ENCODE measurements at places on chromosomes 7 and 10.

GRCh38 chr10:77828377-77828776, 98.2 kb downstream of the DLG5 start:
- DNase-seq: no peak

DNA sequence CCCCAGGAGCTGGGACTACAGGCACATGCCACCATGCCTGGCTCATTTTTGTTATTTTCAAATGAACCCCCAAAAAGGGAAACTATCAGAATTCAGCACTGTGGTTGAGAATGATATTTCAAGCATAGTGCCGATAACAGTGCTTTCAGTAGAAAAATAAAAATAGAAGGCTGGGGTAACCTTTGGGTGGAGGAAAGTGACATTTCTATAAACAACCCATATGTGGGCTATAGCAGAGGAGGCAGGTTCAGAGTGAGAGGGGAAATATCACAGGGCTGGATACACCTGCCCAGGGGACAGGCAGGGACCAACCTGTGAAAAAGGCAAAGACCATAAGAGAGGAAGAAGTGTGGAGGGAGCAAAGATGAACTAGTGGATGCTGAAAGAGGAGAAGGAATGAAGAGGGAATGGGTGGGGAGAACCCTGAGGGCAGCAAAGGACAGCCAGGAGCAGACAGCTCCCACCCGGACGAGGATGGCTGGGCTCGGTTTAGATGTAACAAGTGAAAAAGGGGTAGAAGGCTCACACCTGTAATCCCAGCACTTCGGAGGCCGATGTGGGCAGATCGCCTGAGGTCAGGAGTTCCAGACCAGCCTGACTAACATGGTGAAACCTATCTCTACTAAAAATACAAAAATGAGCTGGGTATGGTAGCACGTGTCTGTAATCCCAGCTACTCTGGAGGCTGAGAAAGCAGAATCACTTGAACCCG, 56.5 kb downstream of the MAP3K8 start:
- DNase-seq: no peak

- no peak for DNase-seq
Measured at GRCh38 chr10:78950656-78951587, 117.8 kb upstream of the ZMIZ1 start.

GRCh38 chr7:112484671-112485167, 3.9 kb downstream of the LSMEM1 start:
- peak; percentile 91 for DNase-seq

DNA sequence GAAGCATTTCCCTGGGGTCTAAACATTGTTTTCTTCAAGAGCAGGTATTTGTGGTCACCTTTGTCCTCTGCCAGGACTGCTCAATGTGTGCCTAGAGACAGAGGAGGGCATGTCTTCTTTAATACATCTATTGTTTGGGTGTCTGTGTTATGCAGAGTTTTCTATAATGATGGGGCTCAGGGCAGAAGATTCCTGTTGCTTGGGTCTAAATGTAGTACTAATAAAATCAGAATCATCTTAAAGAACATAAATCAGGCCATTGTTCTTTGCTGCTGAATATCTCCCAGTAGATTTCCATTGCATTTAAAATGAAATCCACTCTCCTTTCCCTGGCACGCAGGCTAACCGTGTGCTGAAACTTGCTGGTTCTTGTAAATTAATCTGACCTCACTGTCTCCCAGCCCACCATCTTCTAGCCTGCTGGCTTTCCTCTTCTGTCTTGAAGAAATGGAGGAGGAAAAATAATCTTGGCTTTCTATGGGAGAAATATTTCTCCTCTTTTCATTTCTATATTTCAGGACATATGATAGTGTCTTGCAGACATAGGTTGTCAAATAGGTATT, 1396.8 kb downstream of the GATA3 start:
- no peak for DNase-seq

GRCh38 chr10:29344073-29344820, 55.4 kb downstream of the LYZL1 start:
- DNase-seq: peak; percentile 73

- peak; percentile 26 for DNase-seq
Measured at GRCh38 chr7:19772841-19773760, at the start of gene TMEM196. Gene TMEM196, minus strand, starts transcription at chr7:19773617. Its CDS starts 921 bp downstream, at chr7:19772696.

DNA sequence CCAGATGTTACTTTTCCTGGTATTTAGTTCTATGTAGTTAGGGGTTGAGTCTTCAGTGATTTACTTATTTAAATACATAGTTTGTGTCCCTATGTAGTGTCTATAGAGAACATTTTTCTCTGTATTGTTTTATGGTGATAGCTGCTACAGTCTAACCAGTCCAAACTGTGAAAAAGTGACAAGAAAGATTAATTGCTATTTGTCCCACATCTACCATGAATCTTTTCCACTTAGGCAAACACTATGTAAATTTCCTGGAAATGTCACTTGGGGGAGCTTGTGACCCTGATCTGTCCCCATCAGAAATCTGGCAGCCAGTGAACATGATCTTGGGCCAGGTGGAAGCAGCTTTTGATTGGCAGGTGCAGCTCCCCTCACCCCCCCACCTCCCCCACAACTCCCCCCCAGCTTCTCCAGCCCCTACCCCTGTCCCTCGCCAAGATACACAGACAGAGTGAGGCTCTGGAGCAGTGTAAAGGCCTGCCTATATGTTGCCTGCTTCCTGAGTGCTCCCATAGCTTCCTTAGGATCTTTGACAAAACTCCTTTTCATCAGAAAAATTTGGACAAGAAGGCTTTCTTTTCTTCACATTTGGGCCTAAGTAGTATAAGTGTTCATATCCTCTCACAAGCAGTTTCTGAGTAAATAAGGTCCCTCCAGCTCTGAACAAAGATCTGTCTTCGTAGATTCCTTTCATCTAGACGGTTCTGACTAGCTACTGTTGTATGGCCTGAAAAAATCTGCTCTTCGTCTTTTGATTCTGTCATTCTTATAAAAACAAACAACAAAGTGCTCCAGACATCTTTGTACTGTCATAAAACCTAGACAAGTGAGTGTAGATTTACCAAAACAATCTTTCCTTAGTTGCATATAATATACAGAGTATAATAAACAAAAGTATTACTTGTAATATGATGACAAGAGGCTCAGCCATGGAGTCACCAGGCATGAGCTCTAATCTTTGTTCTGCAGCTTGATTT, 31.5 kb upstream of the SLC13A1 start:
- DNase-seq: peak; percentile 22

GRCh38 chr10:102009801-102010425, 46.1 kb downstream of the ARMH3 start:
- peak; percentile 97 for DNase-seq

- DNase-seq: peak; percentile 28
Measured at GRCh38 chr7:46301677-46302076, 380.6 kb upstream of the IGFBP3 start.

DNA sequence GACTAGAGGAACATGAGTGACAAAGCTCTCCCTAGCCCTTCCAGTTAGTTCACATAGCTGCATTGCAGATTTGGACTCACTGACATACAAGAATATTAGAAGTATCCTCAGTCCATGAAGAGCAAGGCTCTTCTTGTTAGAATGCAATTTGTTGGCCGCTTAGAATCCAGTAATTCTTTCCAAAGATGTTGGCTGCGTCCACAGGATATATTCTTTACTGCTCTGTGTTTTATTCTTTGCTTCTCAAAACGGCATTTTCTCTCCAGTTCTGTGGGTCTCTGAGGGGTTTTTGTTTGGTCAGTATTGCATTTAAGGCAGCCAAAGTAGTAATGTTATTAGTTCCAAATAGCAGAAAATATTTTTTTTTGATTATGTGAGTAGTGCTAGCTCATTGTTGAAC, 588.6 kb downstream of the DNAJB9 start:
- DNase-seq: no peak

DNA sequence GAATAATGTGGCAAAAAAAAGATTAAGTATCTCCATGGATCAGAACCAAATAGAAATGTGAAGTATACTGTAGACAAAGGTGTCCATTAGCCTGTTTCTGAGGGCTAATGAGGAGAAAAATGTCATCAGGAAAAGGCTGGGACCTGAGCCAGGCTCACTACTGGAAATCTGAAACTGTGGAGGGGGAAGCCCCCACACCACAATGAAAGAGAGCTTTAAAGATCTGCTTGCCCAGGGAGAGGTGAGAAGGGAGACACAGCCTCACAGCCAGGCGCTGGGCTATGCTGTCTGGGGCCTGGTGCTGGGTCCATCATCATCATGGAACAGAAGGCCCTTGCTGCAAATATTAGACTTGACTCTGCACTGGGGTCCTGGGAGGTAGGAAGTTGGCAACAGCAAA, 90.4 kb downstream of the OSBPL3 start:
- DNase-seq: no peak

DNA sequence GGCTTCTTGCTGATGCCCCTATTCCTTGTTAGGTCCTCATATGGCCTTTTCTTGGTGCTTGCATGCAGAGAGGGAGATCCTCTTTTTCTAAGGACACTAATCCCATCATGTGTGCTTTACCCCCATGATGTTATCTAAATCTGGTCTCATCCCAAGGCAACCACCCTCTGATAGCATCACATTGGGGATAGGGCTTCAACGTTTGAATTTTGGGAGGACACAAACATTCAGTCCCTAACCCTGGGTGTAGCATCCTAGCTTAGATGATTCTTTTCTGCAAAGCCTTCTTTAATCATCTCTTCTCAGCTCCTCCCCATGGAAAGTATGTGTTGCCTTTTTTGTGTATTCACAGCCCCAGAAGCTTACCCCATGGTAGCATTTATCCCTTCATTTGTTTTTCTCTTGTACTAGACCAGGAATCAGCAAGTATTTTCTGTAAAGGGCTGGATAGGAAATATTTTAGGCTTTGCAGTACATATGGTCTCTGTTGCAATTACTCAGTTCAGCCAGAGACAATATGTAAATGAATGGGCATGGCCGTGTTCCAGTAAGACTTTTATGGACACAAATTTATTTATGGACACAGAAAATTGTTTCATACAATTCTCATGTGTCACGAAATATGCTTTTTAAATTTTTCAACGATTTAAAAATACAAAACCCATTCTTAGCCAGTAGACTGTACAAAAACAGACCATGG, 101.5 kb upstream of the CSTF2T start:
- DNase-seq: no peak

- DNase-seq: no peak
Measured at GRCh38 chr7:44172352-44172751, 16.9 kb downstream of the GCK start.

DNA sequence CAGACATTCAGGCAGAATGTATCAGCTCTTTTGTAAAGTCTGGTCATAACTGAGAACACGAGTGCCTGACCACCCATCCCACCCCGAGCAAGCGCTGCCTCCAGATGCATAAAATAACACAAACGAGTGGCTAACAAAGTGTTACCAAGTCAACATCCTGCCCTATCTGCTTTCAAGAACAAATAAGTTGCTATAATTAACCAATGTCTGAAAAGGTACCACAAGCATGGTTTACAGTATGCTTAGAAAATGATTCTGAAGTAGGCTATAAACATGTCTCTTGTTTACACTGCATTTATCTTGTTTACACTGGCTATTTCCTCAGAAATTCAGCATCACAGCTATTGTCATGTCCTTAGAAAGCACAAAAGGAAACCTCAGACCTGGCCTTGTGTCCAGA, 49.5 kb downstream of the PIK3AP1 start:
- DNase-seq: no peak

- no peak for DNase-seq
Measured at GRCh38 chr10:13859979-13860654, 273.4 kb downstream of the PRPF18 start.

- DNase-seq: no peak
Measured at GRCh38 chr7:139946533-139946932, 116.2 kb downstream of the PARP12 start.

DNA sequence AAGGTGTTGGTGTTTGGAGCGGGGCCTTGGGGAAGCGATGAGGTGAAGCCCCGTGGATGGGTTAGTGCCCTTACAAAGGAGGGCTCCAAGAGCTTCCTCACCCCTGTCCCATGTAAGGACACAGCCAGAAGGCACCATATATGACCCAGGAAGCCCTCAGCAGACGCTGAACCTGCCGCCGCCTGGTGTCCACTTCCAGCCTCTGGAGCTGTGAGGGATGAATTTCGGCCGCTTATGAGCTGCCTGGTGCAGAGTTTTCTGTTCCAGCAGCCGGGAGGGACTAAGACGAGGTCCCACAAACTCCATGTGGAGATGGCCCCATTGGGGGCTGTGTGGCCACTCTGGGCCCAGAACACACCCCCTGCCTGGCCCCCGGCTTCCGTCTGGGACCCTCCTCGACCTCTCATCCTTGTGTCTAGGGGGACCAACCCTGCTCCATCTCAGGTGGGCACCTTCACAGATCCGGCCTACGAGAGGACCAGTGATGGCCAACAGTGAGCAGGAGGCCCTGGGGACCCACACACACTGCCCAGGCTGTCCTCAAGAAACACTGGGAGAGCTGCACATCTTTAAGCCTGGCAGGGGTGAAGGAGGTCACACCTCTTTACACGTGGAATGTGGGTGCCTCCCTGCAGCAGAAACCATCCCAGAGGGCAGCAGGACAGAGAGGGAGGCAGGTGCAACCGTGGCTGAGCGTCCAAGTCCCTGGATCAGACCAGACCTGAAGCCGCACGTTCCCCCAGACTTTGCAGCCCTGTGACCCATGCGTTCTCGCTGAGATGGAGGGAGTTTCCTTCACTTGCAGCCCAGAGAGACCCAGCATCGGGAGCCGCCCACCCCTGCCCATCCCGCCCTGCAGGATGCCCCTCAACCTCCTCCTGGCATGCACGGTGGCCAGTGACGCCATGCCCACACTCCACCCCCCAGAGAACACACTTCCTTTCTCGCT, 96.1 kb downstream of the PDGFA start:
- no peak for DNase-seq

GRCh38 chr10:126421756-126422256, 33.5 kb upstream of the ADAM12 start:
- peak; percentile 98 for DNase-seq

DNA sequence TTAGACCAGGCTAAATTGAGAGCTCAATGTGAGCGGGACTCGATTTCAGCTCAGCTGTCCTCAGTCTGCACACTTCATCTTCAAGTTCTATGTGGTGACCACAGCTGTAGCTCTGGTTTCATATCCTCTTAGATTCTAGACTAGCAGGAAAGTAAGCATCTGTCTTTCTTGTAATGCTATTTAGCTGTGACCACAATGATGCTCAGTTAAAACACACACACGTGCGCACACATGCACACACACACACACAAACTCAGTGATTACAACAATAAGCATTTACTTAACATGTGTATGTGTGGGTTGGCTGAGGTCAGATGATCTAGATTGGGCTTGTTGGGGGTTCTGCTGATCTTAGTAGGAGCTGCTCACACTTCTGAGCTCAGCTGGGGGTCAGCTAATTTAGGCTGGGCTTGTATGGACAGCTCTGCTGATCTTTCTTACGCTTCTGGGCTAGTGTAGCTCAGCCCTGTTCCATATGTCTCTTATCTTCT, 82.5 kb downstream of the ZNF365 start:
- no peak for DNase-seq

DNA sequence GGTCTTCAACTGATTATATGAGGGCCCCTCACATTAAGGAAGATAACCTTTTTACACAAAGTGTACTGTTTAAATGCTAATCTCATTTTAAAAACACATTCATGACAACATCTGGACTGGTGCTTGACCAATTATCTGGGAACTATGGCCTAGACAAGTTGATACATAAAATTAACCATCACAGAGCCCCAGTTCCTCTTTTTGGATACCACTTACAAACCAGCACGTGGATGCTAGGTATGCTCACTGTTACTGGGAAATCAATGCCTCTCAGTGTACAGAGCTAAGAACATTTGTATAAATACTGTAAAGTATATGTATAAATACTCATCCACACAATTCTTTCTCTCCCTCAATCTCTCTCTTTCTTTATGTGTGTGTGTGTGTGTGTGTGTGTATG, 1217.8 kb upstream of the LRRTM3 start:
- no peak for DNase-seq

- DNase-seq: peak; percentile 60
Measured at GRCh38 chr7:123352973-123353372, 153.2 kb upstream of the SLC13A1 start.

- no peak for DNase-seq
Measured at GRCh38 chr10:103802637-103803353, 52.6 kb downstream of the SH3PXD2A start.

GRCh38 chr10:32680803-32681557, 235.0 kb downstream of the CCDC7 start:
- DNase-seq: no peak
